ENCODE measurements at places on chromosomes 16 and 17.

- no peak for DNase-seq
Measured at GRCh38 chr17:80892019-80892855, 99.4 kb upstream of the CHMP6 start.

- DNase-seq = peak; percentile 0
Measured at GRCh38 chr17:71959154-71959553, 161.7 kb upstream of the SOX9 start.

DNA sequence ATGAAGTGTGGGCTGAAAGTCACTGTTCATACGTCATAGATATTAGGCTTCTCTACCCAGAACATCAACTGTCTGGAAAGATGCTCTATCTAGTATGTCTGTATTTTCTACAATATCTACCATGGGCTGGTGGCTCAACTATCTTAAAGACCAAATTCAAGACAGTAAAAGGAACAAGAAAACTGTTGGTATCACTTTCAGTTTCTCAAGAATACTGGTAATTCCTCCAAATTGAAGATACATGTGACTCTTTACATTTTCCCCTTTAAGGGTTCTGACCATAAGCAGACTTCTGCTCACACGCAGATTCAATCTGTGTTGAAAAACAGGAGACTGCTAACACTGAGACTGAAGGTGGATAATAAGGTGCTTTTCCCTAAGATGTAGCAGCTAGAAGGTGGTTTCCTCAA lies 24.2 kb downstream of the XPO6 start:
- DNase-seq = no peak

GRCh38 chr16:7601100-7601499 lies 268.5 kb downstream of the RBFOX1 start:
- DNase-seq = no peak

GRCh38 chr17:80058311-80058955 lies 22.0 kb downstream of the CCDC40 start:
- DNase-seq = no peak

DNA sequence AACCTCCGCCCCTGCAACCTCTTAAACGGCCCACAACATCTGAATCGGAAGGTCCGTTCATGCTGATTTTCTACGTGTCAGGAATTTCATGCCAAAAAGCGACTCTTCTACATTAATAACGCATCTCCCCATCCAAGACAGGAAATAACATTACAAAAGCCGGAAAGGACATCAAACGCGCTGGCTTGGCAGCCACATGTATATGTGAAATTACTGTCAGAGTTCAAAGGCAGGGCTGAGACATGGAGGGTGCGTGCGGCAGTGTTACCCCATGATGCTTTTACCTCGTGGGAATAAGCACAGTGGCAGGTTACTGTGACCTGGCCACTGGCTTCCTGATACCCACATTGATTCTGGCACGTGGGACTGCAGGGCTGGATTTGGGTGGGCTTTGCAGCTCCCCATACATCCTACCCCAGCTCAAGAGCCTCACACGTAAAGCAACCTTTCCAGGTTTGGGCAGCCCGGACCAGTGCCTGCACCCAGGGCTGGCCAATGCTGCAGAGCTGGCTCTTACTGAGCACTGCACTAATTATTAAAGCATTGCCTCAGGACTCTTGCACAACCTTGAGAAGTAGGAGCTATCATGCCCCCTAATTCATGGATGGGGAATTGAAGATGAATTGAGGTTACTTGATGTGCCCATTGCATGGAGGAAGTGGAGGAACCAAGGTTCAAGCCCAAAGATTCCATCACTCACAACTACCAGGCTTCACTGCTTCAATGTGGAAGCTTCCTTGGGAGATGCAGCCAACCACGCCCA lies 120.6 kb upstream of the FOXF1 start:
- no peak for DNase-seq

- no peak for DNase-seq
Measured at GRCh38 chr17:10211666-10212065, 13.3 kb upstream of the GAS7 start.

- no peak for DNase-seq
Measured at GRCh38 chr16:75519175-75519574, 16.7 kb downstream of the CHST5 start.

GRCh38 chr16:52906281-52906680 lies 146.4 kb downstream of the CHD9NB start:
- no peak for DNase-seq

- no peak for DNase-seq
Measured at GRCh38 chr16:27679899-27680298, 130.0 kb downstream of the KATNIP start.

GRCh38 chr17:75764417-75764710 lies 628 bp downstream of the GALK1 start:
- DNase-seq = no peak

- DNase-seq = no peak
Measured at GRCh38 chr17:71360301-71360700, 760.5 kb upstream of the SOX9 start.

GRCh38 chr17:75326226-75326848 lies 37.1 kb upstream of the SLC25A19 start:
- no peak for DNase-seq

DNA sequence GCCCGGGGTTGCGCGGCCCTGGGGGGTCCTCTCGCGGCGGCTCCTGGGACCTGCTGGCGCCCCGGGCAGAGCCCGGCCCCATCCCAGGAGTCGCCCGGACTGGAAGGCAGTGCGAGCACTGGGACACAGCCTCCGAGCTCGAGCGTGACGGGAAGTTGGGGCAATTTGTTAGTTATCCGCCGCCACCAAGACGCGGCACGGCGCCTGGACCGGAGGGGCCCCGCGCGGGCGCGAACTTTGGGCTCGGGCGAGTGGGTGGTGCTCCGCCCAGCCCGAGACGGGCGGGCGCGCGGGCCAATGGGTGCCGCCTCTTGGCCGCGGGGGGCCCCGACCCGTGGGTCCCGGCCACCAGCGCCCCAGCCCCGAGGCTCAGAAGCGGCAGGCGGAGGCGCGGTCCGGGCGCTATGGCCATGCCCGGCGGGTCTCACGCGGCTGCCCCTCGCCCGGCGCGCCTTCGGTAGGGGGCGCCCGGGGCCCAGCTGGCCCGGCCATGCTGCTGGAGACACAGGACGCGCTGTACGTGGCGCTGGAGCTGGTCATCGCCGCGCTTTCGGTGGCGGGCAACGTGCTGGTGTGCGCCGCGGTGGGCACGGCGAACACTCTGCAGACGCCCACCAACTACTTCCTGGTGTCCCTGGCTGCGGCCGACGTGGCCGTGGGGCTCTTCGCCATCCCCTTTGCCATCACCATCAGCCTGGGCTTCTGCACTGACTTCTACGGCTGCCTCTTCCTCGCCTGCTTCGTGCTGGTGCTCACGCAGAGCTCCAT lies at the start of gene ADORA2B:
ADORA2B (plus strand) TSS at position 372 of the 768 bp plus-strand sequence; CDS start at position 491, 119 bp downstream.
- DNase-seq = peak; percentile 63

- DNase-seq = no peak
Measured at GRCh38 chr16:85645021-85645589, 32.0 kb downstream of the GSE1 start.

GRCh38 chr16:15054357-15055140 lies 1.3 kb downstream of the NTAN1 start:
- DNase-seq = no peak

DNA sequence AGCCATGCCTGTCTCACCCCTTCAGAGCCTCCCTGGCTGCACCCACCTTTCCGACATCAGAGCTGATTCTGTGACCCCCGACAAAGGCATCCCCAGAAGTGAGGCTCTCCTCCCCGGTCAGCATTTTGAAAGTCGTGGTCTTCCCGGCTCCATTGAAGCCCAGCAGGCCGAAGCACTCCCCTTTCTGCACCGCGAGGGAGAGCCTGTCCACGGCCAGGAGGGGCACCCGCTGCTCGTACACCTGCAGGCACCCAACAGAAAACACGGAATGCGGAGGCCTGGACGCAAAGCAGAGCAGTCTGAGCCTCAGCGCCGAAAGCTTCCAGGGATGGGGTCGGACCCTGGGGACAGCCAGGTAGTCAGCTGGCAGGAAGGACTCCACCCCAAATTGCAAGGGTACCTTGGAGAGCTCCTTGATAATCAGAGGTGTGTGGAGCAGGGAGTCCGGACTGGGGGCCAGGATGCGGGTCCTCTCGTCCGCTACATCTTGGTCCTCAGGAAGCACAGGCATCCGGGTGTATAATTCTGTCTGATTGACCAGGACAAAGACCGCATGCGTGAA lies 13.1 kb upstream of the RNPS1 start:
- DNase-seq = no peak

DNA sequence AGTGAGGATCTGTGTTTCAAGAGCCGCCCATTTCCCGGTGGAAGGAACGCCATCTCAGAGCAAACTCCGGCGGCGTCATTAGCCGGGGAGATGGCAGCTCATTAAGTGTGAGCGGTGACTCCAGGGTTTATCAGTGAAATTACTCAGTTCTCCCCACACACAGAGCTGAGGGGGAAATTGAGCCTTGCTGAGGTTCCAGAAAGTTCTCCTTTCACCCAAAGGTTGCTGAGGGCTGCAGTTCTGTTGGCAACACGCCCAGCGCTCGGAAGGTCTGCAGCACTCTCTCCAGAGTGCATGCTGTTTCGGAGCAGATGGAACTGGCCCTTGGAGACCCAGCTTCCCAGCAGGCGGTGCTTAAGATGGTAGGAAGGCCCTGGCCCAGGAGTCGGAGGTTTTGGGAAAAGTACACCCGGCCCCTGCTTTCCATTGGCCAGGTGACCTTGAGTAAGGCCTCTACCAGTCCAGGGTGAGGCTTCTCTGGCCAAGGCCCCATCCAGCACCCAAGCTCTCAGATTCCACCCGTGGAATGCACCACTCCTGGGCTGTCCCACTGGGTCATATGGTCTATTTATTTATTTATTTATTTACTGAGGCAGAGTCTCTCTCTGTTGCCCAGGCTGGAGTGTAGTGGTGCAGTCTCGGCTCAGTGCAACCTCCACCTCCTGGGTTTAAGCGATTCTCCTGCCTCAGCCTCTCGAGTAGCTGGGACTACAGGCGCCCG lies 167.7 kb upstream of the CIBAR2 start:
- DNase-seq = no peak

GRCh38 chr16:78005881-78006280 lies 16.5 kb upstream of the CLEC3A start:
- no peak for DNase-seq

GRCh38 chr17:70268383-70268782 lies 99.1 kb downstream of the KCNJ2 start:
- no peak for DNase-seq

DNA sequence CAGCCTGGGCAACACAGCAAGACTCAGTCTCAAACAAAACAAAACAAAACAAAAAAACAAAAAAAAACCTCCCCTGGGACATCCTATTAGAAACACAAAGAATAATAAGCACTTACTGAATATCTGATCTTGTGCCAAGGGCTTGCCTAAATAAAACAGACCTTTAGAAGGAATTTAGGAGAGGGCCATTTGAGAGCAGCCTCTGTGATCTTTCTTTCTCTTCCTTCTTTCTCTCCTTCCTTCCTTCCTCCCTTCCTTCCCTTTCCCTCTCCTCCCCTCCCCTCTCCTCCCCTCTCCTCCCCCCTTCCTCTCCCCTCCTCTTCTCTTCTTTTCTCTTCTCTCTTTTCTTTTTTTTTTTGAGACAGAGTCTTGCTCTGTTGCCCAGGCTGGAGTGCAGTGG lies 12.3 kb downstream of the ITGAL start:
- no peak for DNase-seq
